Fibroblast of villous mesenchyme (primary cell): ENCODE measurements at places on chromosomes 7 and 10. TPM values are rescaled to one million over a fixed set of nuclear protein-coding genes. Genes with fewer than 3 reads are reported as not detected.
A peak's percentile ranks its signal among the peaks of the same experiment; 100 is the strongest.

GRCh38 chr7:88801046-88801445 lies 5.5 kb upstream of the TEX47 start:
- DNase-seq: no peak

INMT gene
- total RNA-seq: 15.8 and 48.4 TPM in 2 replicates

DNA sequence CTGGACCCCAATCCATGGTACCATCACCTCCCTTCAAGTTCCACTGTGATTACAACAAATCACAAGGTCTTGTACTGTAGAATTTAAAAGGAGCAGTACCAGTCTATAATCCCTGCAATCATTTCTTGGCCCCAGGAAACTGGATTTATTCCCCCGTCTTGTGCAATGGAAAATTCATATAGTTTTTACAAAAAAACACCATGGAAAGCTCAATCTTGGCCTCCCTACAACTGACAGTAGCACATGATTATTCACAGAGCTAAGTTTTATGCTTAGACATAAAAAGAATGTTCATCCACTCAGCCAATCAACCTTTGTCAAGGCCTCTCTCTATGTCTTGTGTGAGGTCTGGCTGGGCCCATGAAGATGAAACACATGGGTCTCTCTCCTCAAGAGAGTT lies 10.2 kb downstream of the DGKI start:
- no peak for DNase-seq

- no peak for DNase-seq
Measured at GRCh38 chr10:88232983-88233543, 350.1 kb downstream of the RNLS start.

WIPF3 gene
- under 0.01 TPM in 2 replicates for total RNA-seq

DNA sequence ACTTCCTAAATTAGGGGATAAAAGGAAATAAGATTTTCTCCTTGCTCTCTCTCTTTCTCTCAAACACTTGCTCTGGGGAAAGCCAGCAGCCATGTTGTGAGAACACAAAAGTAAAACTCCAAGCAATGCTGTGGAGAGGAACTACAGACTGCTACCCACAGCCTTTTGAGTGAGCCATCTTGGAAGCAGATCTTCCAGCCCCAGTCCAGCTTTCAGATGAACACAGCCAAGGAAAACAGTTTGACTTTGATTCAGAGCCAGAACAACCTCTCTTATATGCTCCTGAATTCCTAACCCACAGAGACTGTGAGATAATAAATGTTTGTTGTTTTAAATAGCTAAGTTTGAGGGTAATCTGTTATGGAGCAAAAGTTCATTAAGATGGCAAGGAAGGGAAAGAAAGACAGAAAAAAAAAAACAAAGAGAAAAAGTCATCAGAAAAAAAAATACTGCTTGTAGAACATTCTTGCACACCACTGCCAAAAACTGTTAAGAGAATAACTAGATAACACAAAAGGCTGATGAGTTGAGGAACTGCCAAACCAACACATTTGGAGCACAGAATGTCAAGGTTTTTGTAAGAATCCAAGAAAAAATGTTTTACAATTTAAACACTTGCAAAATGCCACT lies 20.9 kb upstream of the PRKAR2B start:
- no peak for DNase-seq

- DNase-seq: no peak
Measured at GRCh38 chr7:236967-237366, 44.6 kb downstream of the FAM20C start.

CPN1 gene
- total RNA-seq: not detected in 2 replicates

FAM24B gene
- 2.9 and 3.5 TPM in 2 replicates for total RNA-seq

DNA sequence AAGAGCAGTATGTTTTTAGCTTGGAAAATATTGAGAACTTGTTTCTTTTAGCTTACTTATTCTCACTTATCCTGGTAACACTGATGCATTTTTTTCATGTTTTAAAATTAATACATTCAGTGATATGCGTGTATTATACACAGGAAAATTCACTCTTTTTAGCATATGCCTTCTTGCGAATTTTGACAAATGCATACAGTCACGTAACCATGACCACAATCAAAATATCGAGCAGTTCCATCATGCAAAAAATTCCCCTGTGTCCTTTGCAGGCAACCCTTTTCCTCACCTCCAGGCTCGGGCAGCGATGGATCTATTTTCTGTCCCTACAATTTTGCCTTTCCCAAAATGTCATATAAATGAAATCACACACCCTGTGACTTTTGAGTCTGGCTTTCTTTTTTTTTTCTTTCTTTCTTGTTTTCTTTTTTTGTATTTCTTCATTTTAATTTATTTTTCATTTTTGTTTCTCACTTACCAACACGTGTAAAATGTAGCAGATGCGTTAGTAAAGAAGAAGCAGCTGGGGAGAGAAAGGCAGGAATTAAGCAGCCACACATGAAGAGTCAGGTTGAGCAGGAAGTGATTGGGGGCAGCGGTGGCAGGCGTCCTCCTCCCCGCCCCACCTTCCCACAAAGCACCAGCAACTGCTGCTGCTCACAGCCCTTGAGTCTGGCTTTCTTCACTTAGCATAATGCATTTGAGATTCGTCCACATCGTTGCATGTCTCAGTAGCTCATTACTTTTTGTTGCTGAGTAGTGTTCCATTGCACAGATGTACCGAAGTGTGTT lies 29.9 kb downstream of the ADRB1 start:
- no peak for DNase-seq

DNA sequence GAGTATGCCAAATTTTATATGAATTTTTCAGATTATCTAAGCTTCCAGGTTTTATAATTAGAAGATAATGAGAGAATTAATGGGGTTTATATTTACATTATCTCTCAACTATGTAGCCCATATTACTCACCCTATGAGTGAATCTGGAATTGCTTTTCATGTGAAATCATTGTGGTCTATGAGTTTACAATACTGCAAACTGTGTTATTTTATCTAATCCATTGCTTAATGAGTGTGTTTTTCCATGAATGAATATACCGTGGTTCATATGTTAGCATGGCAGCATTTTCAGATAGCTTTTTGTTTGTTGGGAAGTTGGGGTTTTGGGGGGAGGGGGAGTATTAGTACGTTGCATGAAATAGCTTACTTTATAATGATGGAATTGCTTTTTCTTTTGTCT lies 44.5 kb downstream of the FGFBP3 start:
- peak; percentile 52 for DNase-seq

TMEM225B gene
- total RNA-seq: 0.43 and 1.6 TPM in 2 replicates

DNA sequence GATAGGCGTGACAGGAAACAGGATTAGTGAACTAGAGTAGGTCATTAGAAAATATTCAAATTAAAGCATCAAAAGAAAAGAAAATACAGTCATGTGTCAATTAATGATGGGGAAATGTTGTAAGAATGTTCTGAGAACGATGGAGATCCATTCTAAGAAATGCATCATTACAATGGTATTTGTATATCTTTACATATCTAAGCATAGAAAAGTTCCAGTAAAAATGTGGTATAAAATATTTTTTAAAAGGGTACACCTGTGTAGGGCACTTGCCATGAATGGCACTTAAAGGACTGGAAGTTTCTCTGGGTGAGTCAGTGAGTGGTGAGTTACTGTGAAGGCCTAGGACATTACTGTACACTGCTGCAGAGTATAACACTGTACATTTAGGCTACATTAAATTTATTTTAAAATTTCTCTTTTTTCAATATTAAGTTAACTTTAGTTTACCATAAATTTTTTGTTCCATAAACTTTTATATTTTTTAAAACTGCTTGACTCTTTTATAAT lies 282.5 kb downstream of the BMPER start:
- DNase-seq: no peak

- peak; percentile 55 for DNase-seq
Measured at GRCh38 chr7:21507627-21508343, 35.1 kb upstream of the DNAH11 start.

DNA sequence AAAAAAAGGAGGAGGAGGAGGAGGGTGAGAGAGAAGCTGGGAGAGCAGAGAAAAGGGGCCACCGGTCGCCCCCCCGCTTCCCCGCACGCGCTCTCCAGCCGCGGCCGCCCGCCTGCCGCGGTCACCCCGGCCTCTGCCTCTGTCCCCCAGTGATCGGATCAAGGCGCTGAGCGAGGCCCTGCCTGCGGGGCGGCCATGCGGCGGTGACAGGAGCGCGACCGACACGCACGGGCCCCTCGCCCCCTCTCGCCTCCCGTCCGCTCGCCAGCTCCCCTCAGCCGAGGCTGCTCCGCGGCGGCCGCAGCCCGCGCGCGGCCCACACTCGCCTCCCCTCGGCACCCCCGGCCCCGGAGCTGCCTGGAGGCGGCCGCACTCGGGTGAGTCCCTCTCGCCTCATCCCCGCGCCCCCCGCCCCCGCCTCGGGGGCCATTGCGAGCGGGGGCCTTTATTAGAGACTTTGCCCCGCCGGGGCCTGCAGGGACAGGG lies at the start of gene GTF2I:
Gene GTF2I, plus strand, starts transcription at position 27 of the 486 bp plus-strand sequence. CDS start 31,411 bp downstream, outside the sequence.
- DNase-seq: no peak

GRCh38 chr10:88873757-88874156 lies 6.3 kb upstream of the STAMBPL1 start:
- no peak for DNase-seq

DNA sequence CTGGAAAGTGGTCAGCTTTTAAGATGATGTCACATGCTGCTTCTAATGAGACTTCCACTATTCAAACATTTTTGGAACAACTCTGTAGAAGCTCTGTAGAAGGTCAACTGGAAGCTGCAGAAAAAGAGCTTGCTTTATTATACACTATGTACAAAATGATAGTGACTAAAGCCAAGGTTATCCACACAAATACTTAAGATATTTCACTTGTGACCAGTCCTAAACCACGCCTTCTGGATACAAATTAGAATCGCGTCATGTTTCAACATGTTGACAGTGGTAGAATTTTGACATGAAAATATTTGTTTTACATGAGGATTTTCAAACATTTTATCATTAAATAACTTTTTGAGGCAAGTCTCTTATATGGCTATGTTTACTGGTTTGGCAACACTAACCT lies 499.6 kb upstream of the PHF14 start:
- DNase-seq: no peak

DNA sequence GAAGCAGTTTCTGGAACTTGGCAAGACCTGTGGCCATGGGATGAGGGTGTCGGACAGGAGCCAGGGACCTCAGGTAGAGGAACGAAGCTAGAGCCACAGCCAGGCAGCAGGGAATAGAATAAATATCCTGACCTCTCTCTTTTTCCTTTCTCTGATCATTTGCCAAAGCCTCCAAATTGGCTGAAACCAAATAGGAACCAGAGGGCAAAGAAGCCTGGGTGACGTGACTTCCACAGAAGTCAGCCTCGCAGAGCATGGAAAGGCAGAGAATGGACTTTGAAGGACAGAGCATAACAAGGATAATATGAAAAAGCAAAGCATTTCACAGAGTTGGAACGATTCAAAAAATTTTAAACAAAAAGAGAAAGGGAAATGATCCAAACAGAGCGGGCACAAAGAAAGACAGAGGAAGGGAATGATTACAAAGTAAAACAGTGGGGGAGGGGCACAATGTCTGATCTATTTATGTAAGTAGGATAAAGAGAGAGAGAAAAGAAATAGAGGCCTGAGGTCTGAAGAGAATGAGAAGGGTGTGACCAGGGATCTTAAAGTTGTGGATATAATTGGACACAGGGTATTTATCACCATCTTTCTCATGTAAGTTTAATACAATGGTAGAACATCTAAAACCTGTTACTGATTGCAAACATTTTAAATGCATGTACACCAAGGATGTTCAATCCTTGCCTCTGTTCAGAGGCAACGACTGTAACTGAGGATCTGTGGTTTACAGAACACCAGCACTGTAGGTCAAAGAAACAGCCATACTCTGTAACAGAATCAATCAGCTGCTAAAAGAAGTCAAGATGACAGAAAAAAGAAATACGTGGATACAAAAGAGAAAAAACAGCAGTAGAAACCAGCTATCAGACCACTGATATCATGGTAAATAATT lies 4.5 kb upstream of the ZEB1 start:
- DNase-seq: no peak

DNA sequence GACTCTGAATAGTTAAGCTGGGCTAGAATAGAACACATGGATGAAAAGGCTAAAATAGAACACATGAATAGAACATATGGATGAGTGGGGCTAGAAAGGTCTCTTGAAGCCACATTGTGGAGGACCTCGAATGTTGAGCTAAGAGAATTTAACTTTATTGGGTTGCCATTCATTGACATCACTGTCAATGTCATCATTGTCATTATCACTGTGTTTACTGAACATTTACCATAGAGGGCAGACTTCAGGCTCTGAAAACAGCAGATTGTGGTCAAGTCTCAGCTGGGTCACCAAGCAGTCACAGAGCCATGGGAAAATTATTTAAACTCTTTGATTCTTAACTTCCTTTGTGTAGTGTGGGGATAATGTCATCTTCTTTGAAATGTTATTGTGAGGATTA lies 80.4 kb downstream of the WDFY4 start:
- no peak for DNase-seq

- DNase-seq: no peak
Measured at GRCh38 chr7:2921653-2922347, 77.7 kb upstream of the GNA12 start.

CALHM1 gene
- not detected in 2 replicates for total RNA-seq

- no peak for DNase-seq
Measured at GRCh38 chr7:138784692-138785091, 13.1 kb upstream of the TMEM213 start.

- DNase-seq: no peak
Measured at GRCh38 chr7:73716318-73716890, 3.1 kb downstream of the STX1A start.

GRCh38 chr10:1199897-1200721 lies 143.9 kb downstream of the WDR37 start:
- DNase-seq: no peak

SEC24C gene
- 42.8 and 54.0 TPM in 2 replicates for total RNA-seq

- no peak for DNase-seq
Measured at GRCh38 chr10:63675171-63675570, 154.0 kb downstream of the REEP3 start.

GRCh38 chr7:130721486-130722277 lies 12.3 kb downstream of the KLF14 start:
- peak; percentile 85 for DNase-seq

DNA sequence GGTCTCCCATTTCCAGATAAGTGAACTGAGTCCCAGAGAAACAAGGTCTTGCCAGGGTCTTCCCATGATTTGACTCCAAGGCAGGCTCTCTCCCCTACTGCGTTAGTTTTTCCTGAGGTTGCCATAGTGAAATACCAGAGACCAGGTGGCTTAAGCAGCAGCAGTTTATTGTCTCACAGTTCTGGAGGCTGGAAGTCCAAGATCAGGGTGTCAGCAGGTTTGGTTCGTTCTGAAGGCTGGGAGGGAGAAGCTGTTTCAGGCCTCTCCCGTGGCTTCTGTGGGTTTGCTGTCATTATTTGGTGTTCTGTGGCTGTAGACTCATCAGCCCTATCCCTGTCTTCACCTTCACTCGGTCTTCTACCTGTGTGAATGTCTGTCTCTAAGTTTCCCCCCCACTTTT lies 129.9 kb downstream of the GRK5 start:
- DNase-seq: no peak

SLC13A1 gene
- not detected in 2 replicates for total RNA-seq

GRCh38 chr10:95742485-95742884 lies 13.5 kb upstream of the ENTPD1 start:
- no peak for DNase-seq

GRCh38 chr10:59601985-59602384 lies 107.7 kb downstream of the SLC16A9 start:
- no peak for DNase-seq

DNA sequence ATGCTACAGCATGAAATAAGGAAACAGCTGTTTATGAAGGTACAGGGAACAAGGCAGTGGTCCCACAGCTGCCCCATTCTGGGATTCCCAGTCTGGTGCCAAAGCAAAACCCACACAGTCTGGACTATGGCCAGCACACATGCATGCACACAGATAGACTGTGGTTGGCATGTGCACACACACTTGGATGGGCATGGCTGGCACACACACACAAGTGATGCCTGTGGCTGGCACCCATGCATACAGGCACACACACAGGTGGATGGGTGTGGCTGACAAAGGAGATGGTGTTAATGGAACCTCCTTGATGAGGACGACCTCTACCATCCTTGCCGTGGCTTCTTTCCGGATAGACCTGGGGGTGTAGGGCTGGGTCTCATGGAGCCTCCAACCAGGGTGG lies 114.0 kb upstream of the LYZL2 start:
- DNase-seq: no peak
